ENCODE measurements at places on chromosomes 4 and X. TPM values are rescaled to one million over a fixed set of nuclear protein-coding genes. Genes with fewer than 3 reads are reported as not detected.

- H3K4me3 ChIP-seq = no peak overlapping the region
- H3K27me3 ChIP-seq = no peaks in the 10 kb centered on the region
- DNase-seq = no peak
Measured at GRCh38 chr4:74168841-74169240, 10.9 kb downstream of the MTHFD2L start.

PGRMC2 gene
- 18.3 TPM for total RNA-seq

GRCh38 chr4:10175626-10176025, 59.0 kb upstream of the WDR1 start:
- DNase-seq = no peak
- H3K27me3 ChIP-seq = no peaks in the 10 kb centered on the region
- H3K4me1 ChIP-seq = peaks cover 15% of the 10 kb centered on the region
- H3K4me3 ChIP-seq = no peak overlapping the region
- H3K36me3 ChIP-seq = no peaks in the 10 kb centered on the region
- H3K27ac ChIP-seq = no peak overlapping the region

GRCh38 chr4:26410385-26411293, 79.6 kb downstream of the CCKAR start:
- peaks cover 15% of the 10 kb centered on the region for H3K36me3 ChIP-seq
- DNase-seq = peak; percentile 87
- H3K4me1 ChIP-seq = peaks cover 6% of the 10 kb centered on the region
- no peak overlapping the region for H3K4me3 ChIP-seq

AMER1 gene
- total RNA-seq = 6.2 TPM

FRYL gene
- 38.3 TPM for total RNA-seq

DNA sequence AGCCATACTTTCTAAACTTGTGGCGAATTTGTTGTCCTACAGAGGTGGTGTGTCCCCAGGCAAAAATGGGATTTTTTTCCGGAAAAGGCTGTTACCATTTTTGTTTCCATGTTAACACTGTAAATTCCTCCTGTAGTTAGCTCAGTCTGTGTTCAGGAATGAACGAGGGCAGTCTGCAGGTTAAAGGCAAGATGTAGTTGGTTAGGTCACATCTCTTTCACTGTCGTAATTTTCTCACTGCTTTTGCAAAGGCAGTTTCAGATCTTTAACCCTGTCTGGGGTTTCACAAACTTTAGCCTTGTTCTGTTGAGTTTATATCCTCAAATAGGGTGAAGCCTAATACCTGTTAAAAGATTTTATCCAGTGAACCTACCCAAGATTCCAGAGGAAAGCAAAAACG, 50.5 kb upstream of the PUDP start:
- no peak overlapping the region for H3K4me3 ChIP-seq
- H3K36me3 ChIP-seq = no peaks in the 10 kb centered on the region
- no peaks in the 10 kb centered on the region for H3K4me1 ChIP-seq
- H3K27ac ChIP-seq = no peak overlapping the region
- H3K27me3 ChIP-seq = peaks cover 4% of the 10 kb centered on the region

DNA sequence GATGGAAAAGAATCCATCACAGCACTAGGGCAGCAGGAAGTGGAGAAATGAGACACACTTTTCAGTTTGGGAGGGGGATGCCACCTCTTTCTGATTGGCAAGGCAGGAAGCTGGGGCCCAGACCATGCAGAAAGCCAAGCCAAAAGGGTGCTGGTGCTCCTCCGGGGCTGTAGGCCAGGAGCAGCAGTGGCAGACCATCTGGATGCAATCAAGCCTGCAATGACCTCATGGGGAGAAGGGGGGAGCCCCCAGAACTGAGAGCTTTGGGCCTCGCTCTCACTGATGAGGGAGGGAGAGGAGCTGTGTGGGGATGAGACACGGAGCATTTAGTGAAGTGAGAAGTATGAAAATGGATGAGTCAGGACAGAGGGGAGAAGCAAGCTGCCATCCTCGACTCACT, 141.3 kb upstream of the NALF2 start:
- peaks cover 51% of the 10 kb centered on the region for H3K4me1 ChIP-seq
- H3K27ac ChIP-seq = peak overlapping the region; percentile 31
- no peaks in the 10 kb centered on the region for H3K36me3 ChIP-seq
- peak; percentile 73 for DNase-seq

DNA sequence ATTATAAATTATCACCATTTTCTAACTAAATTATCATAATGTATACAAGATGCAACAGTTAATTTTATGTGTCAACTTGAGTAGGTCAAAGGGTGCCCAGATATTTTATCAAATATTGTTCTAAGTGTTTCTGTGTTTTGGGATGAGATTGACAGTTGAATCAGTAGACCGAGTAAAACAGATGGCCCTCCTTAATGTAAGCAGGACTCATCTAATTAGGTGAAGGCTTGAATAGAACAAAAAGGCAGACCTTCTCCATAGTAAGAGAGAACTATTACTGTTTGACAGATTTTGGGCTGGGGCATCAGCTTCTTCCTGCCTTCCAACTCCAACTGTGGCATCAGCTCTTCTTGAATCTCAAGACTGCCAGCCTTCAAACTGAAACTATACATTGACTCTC, 185.8 kb downstream of the TRAM1L1 start:
- H3K27me3 ChIP-seq = no peaks in the 10 kb centered on the region
- H3K27ac ChIP-seq = no peak overlapping the region
- no peak for DNase-seq
- no peak overlapping the region for H3K4me3 ChIP-seq
- H3K36me3 ChIP-seq = no peaks in the 10 kb centered on the region
- H3K4me1 ChIP-seq = no peaks in the 10 kb centered on the region

ZFP42 gene
- total RNA-seq = under 0.01 TPM

ZNF41 gene
- 13.1 TPM for total RNA-seq

GRCh38 chrX:40120838-40121580, 23.3 kb upstream of the BCOR start:
- DNase-seq = no peak
- no peak overlapping the region for H3K4me3 ChIP-seq
- no peaks in the 10 kb centered on the region for H3K4me1 ChIP-seq
- H3K27ac ChIP-seq = no peak overlapping the region
- no peaks in the 10 kb centered on the region for H3K36me3 ChIP-seq

- H3K4me1 ChIP-seq = peaks cover 3% of the 10 kb centered on the region
- H3K27me3 ChIP-seq = peaks cover 2% of the 10 kb centered on the region
- DNase-seq = no peak
- H3K4me3 ChIP-seq = no peak overlapping the region
Measured at GRCh38 chrX:139882299-139882698, 50.6 kb downstream of the ATP11C start.

- no peaks in the 10 kb centered on the region for H3K36me3 ChIP-seq
- H3K4me3 ChIP-seq = no peak overlapping the region
- peak; percentile 40 for DNase-seq
- peaks cover 2% of the 10 kb centered on the region for H3K4me1 ChIP-seq
- peak overlapping the region; percentile 20 for H3K27ac ChIP-seq
- H3K27me3 ChIP-seq = peaks cover 12% of the 10 kb centered on the region
Measured at GRCh38 chrX:140432346-140433175, 72.3 kb downstream of the SOX3 start.

USP17L29 gene
- not detected for total RNA-seq
